ENCODE measurements at places on chromosomes 2 and 18.

DNA sequence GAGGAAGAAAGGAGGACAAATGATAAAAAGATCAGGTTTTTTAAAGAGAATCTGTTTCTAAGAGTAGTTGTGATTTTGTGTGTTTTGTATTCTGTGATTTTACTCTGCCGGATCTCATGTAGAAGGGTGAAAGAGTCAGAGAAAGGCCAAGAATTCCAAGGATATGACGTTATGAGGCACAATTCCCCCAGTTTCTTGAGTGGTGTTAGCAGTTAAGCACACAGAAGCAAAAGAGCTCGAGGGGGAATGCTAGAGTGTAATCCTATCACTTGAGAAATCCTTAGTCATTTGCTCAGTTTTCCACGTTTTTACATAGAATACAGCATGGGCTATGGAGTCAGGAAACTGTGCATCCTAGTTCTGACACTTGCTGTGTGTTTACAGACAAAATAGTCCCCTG is 34.8 kb downstream of the METTL4 start:
- no peak for DNase-seq

GRCh38 chr2:200756618-200757321 is 54.9 kb upstream of the BZW1 start:
- DNase-seq, result no peak

DNA sequence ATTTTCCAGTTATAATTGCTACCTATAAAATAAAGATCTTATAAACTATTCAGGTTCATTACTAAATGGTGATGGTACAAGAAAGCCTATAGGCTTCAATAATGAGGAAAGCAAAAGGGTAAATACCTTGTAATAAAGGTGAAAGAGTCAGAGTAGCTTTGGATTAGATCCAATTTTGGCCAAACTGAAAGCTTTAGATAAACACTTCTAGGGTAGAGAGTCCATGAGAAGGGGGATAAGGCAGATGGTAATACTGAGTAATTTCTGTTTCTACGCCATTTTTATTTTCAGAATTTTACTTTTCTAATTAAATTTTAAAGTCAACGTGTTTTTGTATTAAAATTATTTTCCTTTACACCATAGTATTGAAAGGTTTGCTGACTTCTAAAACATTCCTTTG is 9.4 kb downstream of the CASP8 start:
- DNase-seq, result no peak

DNA sequence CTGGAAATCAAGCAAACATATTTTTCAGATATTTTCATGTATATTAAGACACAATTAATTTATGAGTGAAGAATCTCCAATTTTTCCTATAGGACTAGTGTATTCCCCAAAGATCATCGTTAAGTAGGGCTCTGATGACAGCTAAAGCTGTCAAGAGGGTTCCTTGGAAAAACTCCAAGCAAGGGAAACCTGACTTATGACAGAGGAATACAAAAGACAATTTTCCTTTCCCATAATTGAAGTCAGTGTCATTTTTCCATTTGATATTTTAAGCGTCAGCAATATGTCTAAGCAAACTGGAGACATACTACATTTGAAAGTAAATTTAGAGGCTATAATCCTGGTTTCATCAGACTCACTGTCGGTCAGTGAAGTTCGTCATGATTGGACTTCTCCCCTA is 36.1 kb downstream of the RIT2 start:
- DNase-seq, result no peak

GRCh38 chr2:118148133-118148532 is 59.9 kb downstream of the INSIG2 start:
- DNase-seq, result no peak

DNA sequence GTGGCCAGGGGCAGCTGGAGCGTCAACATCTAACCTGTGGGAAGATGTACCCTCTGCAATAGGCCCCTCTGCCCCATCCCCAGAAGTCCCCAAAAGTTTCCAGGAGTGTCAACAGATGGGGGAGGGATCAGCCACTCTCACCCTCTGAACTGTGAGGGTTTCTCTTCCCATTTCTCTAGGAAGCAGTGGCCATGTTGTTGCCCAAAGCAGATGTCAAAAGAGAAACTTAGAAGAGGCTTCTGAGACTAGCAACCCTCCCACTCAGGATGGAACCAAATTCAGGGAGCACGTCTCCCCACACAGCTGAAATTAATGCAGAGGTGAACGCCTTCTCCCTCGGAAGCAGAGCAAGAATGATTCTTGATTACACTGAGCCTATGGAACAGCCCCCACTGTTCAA is 70.3 kb downstream of the ARL4C start:
- no peak for DNase-seq

GRCh38 chr2:140770645-140771044 is 1360.2 kb downstream of the LRP1B start:
- DNase-seq, result no peak

DNA sequence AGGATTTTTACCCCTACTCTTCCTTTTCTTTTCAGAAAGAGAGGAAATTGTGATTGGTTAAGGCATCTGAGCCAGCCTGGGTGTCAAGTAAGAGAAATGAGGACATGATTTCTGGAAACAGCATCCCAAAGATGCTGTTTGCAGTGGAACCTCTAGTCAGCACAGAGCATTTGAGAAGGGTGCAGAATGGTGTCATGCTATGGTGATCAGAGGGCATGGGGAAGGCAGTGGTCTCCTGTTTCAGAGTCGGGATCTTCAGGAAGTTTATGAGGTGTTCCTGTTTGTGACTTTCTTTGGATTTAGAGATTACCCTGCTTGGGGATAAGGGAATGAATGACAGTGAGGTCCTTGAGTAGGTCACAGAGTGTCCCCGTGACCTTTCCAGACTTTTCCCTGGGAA is 117.5 kb downstream of the LYPD6B start:
- no peak for DNase-seq

GRCh38 chr2:239879423-239880084 is 145.6 kb downstream of the NDUFA10 start:
- no peak for DNase-seq

GRCh38 chr2:831622-832021 is 119.0 kb upstream of the SNTG2 start:
- no peak for DNase-seq

DNA sequence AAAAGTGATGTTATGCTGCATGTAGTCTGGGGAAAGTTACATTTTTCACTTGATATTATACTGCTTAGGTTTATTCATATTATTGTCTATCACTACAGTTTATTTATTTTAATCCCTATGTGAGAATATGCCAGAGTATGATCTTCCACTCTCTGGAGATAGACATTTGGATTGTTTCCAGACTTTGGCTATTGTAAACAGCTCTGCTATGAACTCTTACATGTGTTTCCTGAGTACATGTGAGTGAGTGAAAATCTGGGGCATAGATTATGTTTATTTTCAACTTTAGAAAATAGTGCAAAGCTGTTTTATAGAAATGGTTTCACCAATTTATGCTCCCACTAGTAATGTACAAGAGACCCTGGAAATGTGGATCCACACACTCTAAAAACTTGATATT is 49.0 kb upstream of the EPAS1 start:
- no peak for DNase-seq

DNA sequence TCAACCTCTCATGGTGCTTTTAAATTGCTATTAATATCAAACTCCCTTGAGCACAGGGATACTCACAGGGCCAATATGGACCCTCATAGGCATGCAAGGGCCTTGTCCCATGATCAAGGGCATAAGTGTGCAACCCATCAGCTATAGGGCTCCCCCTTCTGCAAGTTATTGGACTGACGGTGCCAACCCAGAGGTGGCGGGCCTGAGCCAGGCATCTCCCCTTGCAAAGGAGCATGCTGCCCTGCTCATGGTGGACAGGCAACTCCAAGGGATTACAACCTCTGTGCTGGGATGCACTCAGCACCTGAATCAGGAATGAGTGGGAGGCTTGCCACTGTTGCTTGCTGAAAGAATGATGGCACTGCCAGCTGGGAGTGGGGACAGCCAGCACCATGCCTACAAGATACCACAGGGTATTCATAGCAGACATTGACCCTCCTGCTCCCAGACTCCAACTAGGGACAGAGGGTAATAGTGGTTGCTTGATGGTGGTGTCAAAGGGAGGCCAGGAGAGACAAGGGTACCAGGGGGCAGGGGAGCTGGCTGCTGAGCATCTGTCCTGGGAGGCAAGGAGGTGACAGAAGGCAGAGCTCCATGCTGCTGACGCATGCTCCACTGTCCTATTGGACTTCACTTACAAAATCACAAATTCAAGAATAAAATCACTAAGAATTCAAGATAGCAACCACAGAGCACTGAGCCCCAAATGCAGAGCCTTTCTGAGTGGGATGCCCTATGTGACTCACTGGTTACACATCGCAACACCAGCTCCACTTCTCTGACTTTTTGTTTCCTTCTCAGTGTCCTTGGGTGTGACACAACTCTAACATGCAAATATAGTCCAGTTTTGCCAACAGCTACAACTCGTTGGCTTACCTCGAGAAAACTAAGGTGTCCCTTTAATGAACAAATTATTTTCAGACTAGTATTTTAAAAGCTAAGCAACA is 157.1 kb upstream of the CCDC150 start:
- no peak for DNase-seq

DNA sequence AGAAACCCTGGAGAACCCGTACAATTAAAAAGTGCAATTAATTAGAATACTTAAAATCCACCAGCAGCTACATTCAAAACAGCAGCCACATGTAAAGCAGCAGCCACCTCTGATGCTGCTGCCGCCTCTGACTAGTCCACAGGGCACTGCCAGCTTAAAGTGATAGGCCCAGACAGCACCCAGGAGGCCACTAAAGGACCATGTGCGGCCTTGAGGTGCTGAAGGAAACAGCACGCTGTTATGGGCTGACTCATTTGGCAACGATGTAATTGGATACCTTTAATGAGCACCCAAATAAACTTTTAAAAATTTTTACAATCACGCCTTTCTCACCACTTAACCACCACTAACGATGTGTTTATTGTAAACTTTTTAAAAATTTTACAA is 209.3 kb upstream of the NCKAP5 start:
- DNase-seq, result no peak

DNA sequence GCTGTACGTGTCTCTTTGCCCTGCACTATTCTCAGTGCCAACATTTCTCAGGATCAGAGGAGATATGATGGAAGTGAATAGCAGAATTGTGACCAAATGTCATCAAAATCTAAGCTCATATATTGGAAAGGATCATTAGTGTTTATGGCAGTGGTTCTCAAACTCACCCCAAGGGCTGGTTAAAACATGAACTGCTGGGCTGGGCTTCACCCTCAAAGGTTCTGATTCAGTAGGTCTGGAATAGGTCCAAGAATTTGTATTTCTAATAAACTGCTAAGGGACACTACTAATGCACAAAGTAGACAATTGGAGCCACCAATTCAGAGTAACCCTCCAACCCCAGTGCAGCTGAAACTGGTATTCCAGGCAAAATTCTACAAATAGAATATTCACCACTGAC is 317.9 kb upstream of the UBE2E3 start:
- DNase-seq, result no peak

- no peak for DNase-seq
Observed at GRCh38 chr2:176999301-176999700, 213.3 kb upstream of the HNRNPA3 start.

DNA sequence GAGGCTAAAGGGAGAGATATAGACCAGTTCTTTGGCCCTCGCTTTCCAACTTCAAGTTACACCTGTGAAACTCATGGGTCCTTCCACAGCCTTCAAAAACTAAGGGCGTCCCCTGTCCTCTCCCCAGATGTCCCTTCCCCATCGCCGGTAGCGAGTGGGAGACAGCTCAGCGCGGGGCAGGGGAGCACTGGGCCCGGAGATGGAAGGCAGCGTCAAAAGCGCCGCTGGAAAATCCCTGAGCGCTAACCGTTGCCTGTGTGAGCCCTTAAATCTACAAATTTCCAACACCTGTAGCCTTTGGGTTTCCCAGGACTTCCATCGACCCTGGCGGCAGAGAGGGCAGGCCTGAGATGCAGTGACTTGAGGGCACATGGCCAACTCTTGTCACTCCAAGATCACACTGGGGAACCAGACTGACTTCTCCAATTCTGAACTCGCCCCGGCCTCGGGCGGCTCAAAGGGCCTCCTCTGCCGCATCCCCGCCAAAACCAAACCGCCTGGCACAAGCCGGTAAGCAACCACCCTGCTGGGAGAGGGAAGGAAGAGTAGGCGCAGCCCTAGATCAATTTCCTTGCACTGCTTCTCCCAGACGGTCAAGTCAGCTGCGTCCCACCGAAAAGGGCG is 879 bp upstream of the EPAS1 start:
- no peak for DNase-seq

DNA sequence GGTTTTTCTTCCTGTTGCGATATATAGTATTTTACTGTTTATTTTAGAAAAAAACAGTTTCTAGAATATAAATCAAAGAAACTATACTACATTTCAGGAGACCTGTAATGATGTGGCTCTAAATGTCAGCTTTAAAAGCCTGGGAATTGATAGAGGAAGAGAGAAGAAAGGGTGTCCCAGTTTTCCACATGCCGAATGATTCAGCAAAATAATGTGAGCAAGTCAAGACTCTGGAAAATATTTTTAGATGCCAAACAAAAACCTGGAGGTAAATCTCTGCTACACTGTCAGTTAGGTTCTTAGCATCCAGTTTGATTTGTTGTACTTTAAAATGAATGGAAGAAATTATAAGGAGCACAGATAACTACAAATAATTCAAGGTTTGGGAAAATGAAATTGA is 67.1 kb upstream of the DSG1 start:
- no peak for DNase-seq

DNA sequence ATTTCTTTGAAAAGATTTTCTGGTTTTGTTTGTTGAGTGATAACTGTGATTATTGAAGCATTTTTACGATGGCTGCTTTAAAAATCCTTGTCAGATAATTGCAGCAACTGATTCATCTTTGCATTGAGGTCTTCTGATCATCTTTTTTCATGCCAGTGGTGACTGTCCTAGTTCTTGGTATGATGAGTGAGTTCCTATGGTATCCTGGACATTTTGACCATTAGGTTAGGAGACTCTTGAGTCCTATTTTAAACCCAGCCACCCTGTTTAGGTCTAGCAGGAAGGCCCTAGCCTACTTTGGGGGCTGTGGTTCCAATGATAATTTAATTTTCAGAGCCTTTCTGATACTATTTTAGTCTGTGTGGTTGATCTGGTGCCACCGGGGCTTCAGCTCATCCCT is 72.7 kb upstream of the REV1 start:
- DNase-seq, result no peak

- no peak for DNase-seq
Observed at GRCh38 chr2:49291619-49292018, 137.3 kb upstream of the FSHR start.

- DNase-seq, result no peak
Observed at GRCh38 chr2:223870840-223871611, 33.6 kb upstream of the AP1S3 start.

DNA sequence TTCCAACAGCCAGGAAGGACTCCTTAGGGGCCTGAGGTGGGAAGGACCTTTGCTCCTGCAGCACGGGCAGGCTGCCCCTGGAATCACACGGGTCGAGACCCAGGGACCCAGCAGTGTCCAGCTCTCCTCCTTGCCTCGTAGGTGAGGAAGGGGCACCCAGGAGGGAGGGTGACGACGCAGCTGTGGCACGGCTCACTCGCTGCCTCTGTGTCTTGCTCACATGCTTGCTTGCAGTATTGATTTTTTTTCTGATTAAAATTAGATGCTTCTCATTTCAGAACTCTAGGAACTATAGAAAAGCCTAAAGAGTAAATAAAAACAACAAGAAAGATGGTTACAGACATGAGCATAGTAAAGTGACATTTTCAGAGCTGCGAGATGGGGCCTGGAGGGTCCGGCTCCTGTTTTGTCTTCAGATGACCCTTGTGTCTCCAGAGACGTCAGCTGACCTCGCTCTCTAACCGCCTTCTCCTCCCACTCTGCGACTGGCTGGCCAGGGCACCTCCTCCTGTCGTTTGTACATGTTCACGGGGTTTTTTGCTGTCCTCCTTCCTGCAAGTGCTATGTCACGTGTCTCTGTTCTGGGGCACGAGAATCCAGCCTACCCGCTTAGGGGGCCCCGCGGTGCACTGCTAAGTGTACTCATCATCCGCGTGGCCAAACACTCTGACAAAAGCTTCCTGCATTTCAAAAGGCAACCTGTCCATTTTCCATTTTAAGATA is 65.7 kb upstream of the ZNF236 start:
- no peak for DNase-seq
